ENCODE measurements at places on chromosomes 3 and 15.
A peak's percentile ranks its signal among the peaks of the same experiment; 100 is the strongest.

GRCh38 chr15:90221246-90221900 lies 12.4 kb downstream of the CIB1 start:
- peak; percentile 79 for DNase-seq

GRCh38 chr3:140523600-140523999 lies 154.3 kb upstream of the TRIM42 start:
- DNase-seq = no peak

- DNase-seq = no peak
Observed at GRCh38 chr15:69660114-69660513, 207.5 kb downstream of the RPLP1 start.

GRCh38 chr15:47296881-47297280 lies 420.4 kb upstream of the SEMA6D start:
- DNase-seq = peak; percentile 18

GRCh38 chr3:67031986-67032385 lies 33.9 kb downstream of the KBTBD8 start:
- no peak for DNase-seq

DNA sequence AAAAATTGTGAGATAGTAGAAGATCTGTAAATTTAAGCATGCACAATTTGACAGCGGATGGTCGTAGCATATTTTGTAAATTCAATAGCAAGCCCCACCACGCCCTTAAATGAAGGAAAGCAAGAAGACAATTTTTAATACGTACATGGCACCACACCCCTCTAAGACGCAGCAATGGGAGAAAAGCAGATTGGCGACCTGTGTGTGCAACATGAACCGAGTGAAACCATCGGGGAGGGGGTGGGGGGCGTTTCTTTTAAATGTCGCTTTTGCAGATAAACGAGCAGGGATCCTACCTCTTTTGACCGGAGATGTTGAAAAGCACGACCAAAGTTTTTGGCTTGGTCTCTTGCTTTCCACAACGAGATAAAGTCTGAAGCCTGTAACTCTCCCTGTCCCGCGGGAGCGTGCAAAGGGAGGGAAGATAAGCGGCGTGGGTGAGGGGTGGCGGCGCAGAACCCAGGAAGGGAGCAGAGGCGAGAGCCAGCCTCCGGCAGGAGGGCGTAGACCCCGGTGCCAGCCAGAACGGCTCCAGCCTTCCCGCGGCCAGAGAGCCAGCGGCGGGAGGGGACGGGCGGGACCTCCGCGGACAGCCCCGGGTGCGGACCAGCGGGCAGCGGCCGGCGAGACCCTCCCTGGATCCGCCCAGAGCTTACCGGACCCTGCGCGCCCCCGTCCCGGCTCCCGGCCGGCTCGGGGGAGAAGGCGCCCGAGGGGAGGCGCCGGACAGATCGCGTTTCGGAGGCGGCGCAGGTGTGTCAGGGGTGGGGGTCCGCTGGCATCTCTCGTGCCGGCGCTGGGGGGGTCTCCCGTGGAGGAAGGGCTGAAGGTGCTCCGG lies at the start of gene CHL1:
Gene CHL1 (plus strand): TSS at position 453 of the 838 bp plus-strand sequence. CDS start 123,014 bp downstream, outside the sequence.
- DNase-seq = no peak

DNA sequence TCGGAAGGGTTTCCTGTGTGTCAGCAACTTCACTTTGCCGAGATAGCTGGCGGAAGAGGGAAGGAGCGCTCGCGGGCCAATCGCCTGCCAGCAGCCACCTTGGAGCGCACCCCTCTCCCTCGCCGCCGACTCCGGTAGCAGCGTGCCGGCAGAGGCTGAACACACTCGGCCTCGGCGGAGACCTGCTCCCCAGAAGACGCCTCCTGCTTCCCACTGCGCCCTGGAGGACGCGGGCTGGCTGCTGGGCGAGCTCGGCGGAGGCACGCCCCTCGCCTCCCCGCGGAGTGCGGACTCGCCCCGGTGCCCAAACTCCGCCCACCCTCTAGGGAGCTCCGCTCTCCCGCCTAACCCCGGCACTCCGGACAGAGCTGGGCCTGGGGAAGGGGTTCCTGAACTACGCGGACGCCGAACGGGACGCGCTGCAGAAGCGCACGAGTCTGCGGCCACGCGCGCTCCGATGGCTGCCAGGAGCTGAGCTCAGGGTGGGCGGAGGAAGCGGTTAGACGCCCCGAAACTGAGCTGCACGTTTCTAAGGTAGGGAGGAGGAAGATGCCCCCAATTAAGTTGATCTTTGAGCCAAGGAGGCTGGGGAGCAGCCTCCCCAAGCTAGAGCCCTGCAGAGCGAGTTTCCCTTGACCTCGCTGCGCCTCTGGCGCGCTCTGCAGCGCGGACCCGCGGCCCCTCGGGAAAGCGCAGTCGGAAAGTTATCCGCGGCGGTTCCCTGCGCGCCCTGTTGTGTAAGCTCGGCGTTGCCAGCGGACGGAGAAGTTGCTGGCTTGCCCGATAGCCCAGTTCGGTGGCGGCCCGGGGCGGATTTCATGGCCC lies at the start of gene P2RY1:
Gene P2RY1 (plus strand): TSS at position 356 of the 825 bp plus-strand sequence. CDS start 652 bp downstream, outside the sequence.
- peak; percentile 36 for DNase-seq

- DNase-seq = no peak
Observed at GRCh38 chr15:88187195-88187594, 69.3 kb downstream of the NTRK3 start.

GRCh38 chr3:4664412-4664811 lies 171.3 kb downstream of the ITPR1 start:
- DNase-seq = no peak

GRCh38 chr3:151082880-151083838 lies 2.3 kb upstream of the MED12L start:
- no peak for DNase-seq

GRCh38 chr15:81161851-81162250 lies 27.8 kb downstream of the CFAP161 start:
- no peak for DNase-seq

- DNase-seq = no peak
Observed at GRCh38 chr3:30428251-30428650, 178.2 kb upstream of the TGFBR2 start.

GRCh38 chr3:141629976-141630375 lies 108.1 kb upstream of the RNF7 start:
- DNase-seq = no peak

DNA sequence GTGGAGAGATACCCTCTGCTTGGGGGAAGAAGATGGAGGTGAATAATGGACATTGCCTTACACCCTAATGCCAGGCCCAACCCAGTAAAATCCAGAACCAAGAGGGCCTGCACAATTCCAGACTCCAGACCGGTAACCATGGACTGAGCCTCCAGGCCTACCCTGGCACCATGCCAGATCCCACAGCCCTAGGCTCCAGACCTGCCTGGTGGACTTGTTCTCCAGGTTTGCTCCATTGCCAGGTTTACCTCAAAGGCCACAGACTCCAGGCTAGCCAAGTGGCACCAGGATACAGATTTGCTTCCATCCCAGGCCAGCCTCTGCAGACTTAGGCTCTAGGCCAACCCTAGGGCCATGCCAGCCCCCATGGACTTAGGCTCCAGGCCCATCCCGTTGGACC lies 14.0 kb downstream of the PLCH1 start:
- DNase-seq = no peak

DNA sequence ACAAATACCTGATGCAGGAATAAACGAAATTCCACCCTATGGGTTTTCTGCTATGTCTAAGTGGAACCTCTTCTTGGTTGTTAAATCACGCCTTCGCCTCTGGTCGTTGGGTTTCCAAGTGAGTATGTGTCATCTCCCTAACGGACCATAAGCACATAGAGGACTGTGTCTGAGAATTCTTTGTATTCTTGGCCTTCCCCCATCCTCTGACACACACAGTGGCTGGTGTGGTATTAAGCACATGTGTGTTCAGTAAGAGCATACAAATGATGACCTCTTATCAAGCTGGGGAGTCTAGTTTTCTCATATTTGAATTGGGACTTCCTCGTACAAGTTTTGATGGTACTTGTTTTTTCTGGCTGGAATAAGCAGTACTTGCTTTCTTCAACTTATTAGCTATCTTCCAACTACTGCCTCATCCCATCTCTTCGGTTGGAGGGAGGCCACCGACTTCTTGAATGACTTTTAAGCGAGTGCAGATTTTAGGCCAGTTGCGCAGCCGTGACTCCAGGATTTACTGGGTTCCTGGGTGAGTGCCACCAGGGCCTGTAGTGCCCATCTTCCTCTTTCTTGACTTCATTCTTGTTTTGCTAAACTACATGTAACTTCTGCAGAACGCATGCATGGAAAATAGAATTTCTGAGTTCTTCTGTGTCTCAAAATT lies 240.2 kb downstream of the ADAMTS17 start:
- DNase-seq = no peak

- no peak for DNase-seq
Observed at GRCh38 chr3:55888282-55888885, 401.3 kb upstream of the WNT5A start.

Data from adipocyte (in vitro differentiated cells).